ENCODE measurements at places on chromosomes 7 and 10.

DNA sequence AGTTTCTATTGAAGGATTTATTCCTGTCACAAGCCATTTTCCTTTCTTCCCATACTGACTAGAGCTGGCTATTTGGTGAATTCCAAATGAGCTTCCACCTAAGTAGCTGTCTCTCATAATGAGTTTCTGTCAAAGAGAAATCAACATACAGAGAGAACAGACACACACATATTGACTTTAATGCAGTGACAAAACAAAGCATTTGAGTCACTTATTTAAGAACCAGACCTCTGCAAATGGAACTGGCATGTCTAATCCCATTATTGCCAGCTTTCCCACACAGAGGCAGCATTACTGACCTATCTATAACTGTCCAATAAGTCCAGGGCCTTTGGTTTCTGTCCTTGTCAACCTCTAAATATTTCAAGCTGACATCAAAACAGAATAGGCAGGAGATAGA, 179.3 kb upstream of the CSTF2T start:
- DNase-seq: no peak

DNA sequence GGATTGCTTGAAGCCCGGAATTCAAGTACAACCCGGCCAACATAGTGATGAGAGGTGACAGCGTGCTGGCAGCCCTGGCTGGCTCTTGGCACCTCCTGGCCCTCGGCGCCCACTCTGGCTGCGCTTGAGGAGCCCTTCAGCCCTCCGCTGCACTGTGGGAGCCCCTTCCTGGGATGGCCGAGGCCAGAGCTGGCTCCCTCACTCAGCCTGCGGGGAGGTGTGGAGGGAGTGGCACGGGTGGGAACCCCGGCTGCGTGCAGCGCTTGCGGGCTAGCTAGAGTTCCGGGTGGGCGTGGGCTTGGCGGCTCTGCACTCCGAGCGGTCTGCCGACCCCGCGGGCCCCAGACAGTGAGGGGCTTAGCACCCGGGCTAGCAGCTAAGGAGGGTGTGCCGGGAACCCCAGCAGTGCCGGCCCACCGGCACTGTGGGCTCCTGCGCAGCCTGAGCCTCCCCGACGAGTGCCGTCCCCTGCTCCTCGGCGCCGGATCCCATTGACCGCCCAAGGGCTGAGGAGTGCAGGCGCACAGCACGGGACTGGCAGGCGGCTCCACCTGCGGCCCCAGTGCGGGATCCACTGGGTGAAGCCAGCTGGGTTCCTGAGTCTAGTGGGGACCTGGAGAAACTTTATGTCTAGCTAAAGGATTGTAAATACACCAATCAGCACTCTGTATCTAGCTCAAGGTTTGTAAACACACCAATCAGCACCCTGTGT, 12.1 kb upstream of the RNF216 start:
- no peak for DNase-seq

DNA sequence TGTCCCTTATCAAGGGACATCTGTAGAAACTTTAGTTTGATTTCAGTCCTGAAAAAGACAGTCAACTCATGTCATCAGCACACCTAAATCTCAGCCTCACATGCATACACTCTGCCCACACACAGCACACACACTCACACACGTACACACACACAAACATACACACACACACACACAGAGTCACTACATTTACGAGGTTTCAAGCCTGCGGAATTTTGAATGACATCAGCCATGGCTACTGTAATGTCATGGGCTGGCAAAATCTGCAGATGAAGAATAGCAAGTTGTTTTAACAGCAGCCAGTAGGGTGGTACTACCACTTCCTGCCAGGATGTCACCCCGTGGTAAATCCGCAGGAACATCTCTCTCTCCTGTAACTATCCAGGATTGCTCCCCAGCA, 37.1 kb upstream of the EZH2 start:
- no peak for DNase-seq

DNA sequence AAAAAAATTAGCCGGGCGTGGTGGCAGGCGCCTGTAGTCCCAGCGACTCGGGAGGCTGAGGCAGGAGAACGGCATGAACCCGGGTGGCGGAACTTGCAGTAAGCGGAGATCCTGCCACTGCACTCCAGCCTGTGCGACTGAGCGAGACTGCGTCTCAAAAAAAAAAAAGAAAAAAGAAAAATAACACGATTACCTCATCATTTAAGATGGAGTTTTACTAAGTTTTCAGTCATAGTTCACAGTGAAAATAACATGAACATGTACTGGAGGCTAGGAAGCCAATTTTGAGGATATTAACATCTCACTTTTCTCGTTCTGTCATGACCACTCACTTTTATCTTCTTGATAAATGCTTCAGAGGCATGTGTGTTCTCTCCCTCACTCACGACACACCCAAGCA, 3.1 kb upstream of the RUNDC3B start:
- no peak for DNase-seq

DNA sequence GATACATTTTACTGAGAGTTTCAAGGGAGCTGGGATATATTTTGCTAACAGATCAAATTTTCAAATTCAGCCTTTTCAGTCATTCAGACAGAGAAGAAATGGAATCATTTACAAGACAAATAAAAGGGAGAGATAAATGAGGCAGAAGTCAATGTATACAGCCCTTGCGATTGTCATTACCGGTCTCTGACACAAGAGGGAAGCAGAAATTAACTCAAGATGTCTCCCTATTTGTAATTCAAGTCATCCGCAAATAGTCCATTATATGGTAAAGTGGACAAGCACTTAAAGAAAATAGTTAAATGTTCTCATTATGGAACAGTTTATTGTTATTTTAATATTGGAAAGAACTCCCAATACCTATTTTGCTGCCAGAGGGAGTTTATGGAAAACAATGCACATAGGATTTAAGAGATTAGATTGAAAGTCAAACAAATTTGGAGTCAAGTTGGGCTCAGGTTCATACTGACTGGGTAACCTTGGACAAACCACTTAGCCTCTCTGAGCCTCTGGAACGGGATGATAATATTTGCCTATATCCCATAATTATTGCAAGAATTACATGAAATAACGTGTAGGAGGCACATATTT, 89.3 kb upstream of the PRKCQ start:
- no peak for DNase-seq

DNA sequence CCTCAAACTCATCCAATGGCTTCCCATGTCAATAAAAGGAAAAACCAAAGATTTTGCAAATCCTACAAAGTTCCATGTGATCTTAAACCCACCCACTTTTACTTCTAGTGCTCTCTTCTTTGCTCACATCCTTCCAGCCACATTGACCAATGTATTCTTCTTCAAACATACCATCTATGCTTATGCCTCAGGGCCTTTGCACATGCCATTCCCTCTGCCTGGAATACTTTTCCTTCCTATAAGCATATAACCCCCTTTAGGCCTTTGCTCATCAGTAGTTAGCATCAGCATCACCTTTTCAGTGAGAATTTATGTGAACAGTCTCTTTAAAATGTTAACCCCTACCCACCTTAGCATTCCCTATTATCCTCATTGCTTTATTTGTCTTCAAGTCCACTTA, 11.0 kb upstream of the PCLO start:
- no peak for DNase-seq

DNA sequence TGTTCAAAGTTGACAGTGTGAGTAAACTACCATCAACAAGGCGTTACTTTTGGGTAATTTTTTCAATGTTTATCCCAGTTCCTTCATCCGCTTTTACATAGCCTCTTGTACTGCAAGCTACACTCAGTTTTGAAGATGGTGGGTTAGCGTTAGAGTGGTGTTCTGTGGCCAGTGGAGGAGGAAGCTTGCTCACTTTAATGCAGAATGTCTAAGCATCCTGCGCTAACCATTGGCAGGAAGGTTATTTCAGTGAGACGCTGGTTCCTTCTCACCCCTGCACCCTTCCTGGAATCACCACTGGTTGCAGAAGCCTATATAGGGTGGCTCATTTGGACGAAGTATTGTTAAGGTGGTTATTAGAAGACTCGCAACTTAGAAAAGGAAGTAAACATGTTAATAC, 159.1 kb downstream of the CELF2 start:
- DNase-seq: no peak

- no peak for DNase-seq
Observed at GRCh38 chr7:29017713-29018112, 59.6 kb upstream of the TRIL start.

DNA sequence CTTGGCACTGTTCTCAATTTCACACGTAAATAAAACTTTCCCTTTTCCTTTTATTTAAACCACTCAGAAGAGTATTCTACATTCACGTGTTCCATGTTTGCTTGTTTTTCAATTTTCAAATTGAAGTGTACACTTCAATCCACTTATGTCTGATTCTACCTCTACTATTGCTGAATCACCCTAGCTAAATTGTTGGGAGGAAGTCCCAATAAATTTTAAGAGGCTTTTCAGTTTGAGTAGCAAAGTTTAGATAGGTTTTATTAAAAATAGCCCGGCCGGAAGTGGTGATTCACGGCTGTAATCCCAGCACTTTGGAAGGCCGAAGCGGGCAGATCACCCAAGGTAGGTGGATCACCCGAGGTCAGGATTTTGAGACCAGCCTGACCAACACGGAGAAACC, 1414.7 kb upstream of the CELF2 start:
- DNase-seq: no peak

DNA sequence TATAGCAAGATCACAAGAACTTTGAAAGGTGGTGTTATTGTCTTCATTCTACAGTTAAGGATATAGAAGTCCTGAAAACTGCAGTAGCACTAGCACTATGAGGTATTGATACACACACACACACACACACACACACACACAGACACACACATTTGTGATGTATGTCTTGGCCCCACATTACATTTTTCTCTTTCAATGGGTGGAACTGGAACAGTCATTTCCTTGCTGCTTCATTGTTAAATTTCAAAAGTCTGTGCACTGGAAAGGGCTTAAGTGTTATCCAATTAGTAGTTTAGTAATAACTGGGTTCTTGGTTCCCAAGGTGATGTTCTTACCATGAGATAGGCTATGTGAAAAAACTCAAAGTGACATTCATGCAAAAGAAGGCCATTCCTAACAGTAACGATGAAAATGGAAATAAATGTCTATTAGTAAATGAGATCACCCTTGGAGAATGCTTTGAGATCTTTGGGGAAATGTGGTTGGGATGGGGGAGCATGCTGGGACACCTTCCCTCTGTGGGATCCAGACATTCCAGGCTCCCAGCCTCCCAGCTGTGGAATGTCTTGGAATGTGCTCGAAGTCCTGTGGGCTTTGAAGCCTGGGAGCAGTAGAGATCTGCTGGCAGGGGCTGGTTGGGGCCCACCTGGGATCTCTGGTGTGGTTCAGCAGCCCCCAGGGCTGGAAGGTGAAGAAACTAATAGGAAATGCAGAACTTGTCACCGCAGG, 37.4 kb upstream of the CALD1 start:
- no peak for DNase-seq

DNA sequence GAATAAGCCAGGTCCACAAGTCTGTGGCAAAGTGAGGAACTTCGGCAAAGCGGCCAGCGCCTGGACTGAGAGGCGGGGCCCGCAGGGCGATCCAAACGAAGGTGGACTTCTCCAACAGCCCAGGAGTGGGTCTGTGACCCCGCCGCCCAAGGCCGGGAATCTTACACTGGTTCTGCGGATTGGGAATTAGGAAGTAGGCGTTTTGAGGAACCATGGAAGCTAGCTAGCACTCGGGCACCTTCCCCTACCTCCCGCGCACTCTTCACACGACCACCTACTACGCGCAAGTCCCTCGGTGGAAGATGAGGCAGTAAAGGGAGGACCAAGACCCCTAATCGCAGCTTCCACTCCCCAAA, 570 bp upstream of the ARF5 start:
- DNase-seq: no peak

DNA sequence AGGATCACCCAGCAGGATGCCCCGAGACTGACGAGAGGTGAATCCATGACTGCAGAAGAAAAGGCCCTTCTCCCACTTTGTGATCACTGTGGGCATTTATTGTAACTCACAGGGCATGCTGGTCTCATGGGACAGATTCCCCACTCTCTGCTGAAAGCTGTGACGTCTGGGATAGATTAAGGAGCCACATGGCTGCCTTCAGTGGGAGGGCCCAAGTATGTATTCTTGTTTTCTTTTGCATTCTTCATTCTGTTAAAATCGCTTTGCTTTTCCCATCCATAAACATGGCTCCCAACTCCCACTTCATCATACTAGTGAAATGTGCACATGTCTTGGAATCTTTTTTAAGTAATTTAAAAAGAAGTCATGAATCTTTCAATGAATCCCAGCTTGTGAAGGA, 67.2 kb downstream of the FAM107B start:
- DNase-seq: no peak

DNA sequence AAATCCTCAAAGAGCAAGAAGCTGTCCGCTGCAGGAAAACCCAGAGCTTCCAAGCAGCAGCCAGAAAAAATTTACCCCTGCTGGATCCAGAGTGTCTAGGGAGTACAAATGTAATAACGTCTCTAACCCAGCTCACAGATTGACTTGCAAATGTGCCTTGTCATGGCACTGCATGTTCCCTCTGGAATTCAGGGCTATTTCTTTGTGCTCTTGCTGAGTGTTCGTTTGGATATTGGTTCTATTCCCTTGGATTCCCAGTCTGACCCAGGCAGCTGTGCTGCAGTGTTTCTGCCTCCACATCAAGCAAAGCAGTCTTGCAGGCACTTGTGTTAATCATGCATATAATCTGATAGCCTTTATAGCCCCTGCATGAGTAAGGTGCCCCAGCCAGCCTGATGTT, 209.9 kb upstream of the GHITM start:
- DNase-seq: no peak

- DNase-seq: no peak
Observed at GRCh38 chr7:141242568-141242967, 168.7 kb downstream of the TMEM178B start.

- no peak for DNase-seq
Observed at GRCh38 chr10:92640107-92640506, 47.2 kb downstream of the KIF11 start.

DNA sequence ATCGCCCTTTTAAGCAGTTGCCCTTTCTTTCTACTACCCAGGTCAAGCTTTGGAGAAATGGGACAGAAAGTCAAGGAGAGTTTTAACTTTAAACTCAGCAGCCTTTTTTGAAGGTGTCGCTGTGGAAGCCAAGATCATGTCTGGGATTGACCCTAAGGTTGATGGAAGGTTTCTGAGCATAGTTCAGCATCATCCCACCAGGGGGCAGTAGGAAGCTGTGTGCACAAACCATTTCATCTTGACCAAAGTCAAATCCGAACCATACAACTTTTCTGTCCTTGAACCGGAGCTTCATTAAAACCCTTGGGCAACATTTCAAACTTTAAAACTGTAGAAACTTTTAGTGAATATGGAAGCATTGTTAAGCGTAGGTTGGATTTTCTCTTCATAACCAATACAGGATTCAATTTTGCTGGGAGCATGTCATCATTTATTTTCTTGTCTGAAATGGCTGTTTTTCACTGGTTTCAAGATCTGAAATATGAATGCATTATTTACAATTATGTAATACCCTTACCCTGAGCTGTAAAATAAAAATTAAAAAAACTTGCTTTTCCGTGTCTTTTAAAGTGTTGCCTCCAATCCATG, 214.4 kb upstream of the KIAA1217 start:
- DNase-seq: peak; percentile 14

GRCh38 chr10:33487014-33487776, 152.7 kb upstream of the NRP1 start:
- no peak for DNase-seq

Data from germinal center (tissue), 1 donor.